ENCODE measurements at places on chromosomes 13 and 19.

GRCh38 chr13:96817336-96817941 is 176.8 kb downstream of the OXGR1 start:
- no peak for DNase-seq

DNA sequence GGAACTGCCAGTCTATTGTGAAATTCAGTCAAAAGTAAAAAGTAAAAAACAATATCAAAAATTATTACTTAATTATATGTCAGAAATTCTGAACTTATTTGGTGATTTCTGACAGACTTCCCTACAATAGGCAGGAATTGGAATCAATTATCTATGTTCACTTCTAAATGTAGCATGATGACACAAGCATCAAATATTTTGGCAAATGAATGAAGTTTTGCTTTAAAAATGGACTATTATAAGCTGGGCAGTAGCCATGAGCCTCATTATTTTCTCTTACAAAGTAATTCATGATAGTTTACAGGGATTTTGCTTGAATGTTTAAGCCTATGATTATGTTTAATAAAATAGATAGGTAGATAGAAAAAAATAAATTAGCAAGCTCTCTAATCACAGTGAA is 582.6 kb downstream of the SLITRK6 start:
- no peak for DNase-seq

DNA sequence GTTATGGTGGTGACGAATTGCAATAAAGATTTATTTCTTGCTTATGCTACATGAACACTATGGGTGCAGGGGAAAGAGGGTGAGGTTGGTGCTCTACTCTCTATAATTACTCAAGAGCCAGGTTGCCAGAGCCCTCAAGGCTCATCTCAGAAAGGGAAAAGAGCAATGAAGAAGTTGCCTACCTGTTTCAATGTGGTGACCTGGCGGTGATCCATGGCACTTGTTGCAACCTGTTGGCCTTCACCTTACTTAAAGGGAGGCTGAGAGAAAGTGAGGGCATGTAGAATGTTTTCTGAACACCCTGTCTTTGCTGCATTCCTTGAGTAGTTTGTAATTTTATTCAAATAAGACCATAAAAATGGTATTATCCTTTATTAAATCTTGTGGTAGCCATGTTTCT is 394.4 kb downstream of the GPC6 start:
- DNase-seq = no peak

GRCh38 chr13:23855360-23855759 is 33.8 kb downstream of the MIPEP start:
- no peak for DNase-seq

- DNase-seq = no peak
Measured at GRCh38 chr19:40692212-40692551, 1.7 kb upstream of the NUMBL start.

- DNase-seq = peak; percentile 72
Measured at GRCh38 chr13:44331912-44332851, 41.4 kb upstream of the SERP2 start.

DNA sequence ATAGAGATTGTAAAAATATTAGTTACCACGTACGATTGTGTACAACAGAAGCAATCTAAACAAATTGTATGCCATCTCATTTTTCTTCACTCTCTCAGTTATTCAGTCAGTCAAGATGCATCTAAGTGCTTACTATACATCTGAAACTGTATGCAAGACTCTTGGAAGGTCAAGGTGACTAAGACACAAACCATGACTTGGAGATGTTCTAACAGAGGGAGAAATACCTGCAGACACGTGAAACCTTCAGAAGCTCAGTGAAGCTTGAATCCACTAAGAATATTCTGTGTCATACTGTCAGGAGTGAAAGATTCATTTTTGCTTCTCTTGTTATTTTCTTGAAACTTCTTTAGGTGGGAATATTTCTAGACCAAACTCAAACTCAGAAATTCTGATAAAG is 365.4 kb downstream of the ITGBL1 start:
- no peak for DNase-seq

DNA sequence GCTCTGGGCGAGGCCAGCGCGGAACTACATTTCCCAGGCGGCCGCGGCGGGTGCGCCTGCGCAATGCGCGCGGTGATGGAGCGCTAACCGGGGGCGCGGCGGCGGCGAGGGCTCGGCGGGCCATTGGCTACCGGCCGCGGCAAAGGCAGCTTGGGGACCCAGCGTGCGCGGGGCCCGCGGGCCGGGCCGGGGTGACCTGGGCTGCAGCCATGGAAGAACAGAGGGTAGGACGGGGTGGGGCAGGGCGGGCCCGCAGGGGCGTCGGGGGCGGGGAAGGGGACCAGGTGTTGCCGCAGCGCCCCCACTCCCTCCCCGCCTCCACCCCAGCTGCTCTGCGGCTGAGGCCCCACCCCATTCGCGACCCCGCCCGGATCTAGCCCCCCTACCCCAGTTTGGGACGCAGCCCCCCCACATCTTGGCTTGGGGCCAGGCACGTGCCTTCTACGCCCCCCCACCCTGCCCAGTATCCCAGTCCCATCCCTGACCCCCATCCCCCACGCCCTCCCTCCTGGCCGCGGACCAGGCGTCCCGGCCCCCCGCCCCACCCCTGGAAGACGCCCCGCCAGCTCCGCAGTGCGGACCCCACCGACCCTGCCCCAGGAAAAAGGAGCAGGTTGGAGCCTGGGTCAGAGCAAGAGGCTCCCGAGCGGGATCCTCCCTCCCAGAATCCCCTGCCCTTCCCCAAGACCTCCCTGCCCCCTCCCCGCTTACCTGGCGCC is at the start of gene FSD1:
FSD1 (plus strand) TSS at position 61 of the 719 bp plus-strand sequence; CDS start at position 210, 149 bp downstream.
- peak; percentile 51 for DNase-seq

DNA sequence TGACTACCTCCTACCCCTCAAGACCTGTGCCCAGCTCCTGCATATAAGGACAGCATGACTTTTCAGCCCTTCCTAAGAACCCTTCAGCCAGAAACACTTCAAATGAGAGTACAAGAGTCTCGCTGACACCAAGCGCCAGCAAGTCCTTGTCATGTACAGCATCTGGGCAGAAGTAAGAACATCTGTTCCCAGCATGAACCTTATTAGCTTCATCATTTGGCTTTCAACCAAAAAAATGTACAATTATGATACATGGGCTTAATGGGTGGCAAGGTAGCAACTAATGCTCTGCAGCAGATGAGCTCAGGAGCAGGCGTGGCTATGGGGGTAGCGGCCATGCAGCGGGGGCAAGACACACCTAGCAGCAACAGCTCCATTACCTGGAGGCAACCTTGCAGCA is 487.6 kb downstream of the COG6 start:
- DNase-seq = no peak

DNA sequence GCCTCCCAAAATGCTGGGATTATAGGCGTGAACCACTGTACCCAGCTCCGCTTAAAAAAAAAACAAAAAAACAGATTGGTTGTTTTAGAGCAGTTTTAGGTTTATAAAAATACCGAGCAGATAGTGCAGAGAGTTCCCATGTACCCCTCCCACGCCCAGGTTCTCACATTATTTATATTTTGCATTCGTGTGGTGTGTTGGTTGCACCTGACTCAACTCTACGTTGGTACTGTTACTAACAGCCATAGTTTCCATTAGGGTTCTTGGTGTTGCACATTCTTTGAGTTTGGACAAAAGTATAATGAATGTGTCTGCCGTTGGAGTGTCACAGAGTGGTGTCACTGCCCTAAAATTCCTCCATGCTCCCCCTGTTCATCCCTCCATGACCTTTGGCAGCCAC is 29.1 kb downstream of the MYO9B start:
- DNase-seq = no peak

GRCh38 chr13:80141123-80141849 is 199.6 kb downstream of the SPRY2 start:
- DNase-seq = peak; percentile 73

GRCh38 chr13:49436890-49437289 is 7.0 kb downstream of the CAB39L start:
- peak; percentile 62 for DNase-seq

- DNase-seq = no peak
Measured at GRCh38 chr13:23212671-23213070, 31.9 kb downstream of the SGCG start.

DNA sequence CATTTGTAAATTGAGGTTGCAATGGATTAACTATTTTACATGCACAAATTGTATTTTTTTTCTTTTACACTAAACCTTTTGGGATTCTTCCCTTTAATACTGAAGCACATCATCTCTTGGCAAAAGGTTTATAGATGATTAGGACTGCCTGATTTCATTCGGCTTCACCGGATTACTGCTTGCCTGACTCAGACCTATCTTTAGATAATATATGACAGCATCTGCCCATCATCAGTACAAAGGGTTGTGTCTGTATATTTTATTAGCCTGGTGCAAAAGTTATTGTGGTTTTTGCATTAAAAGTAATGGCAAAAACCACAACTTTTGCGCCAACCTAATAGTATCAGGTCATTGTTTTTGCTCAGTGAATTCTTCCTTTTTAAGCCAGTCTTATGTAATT is 316.2 kb upstream of the HTR2A start:
- no peak for DNase-seq
